ENCODE measurements at places on chromosomes 7 and 10. TPM values are rescaled to one million over a fixed set of nuclear protein-coding genes. Genes with fewer than 3 reads are reported as not detected.

Gene TMEM270
- not detected for total RNA-seq

Gene ARPC1A
- total RNA-seq, result 146 TPM

Gene SLC16A12
- not detected for total RNA-seq

Gene IGFBP1
- 26.0 TPM for total RNA-seq

Gene CCDC6
- 26.0 TPM for total RNA-seq

Gene PYROXD2
- total RNA-seq, result 3.8 TPM

Measured in A549 treated with RU486 at 1 μM for 4 hours (cell line).